ENCODE measurements at places on chromosomes 4 and X. TPM values are rescaled to one million over a fixed set of nuclear protein-coding genes. Genes with fewer than 3 reads are reported as not detected.

GRCh38 chr4:40826821-40827220 is 77.1 kb downstream of the NSUN7 start:
- DNase-seq = no peak

DNA sequence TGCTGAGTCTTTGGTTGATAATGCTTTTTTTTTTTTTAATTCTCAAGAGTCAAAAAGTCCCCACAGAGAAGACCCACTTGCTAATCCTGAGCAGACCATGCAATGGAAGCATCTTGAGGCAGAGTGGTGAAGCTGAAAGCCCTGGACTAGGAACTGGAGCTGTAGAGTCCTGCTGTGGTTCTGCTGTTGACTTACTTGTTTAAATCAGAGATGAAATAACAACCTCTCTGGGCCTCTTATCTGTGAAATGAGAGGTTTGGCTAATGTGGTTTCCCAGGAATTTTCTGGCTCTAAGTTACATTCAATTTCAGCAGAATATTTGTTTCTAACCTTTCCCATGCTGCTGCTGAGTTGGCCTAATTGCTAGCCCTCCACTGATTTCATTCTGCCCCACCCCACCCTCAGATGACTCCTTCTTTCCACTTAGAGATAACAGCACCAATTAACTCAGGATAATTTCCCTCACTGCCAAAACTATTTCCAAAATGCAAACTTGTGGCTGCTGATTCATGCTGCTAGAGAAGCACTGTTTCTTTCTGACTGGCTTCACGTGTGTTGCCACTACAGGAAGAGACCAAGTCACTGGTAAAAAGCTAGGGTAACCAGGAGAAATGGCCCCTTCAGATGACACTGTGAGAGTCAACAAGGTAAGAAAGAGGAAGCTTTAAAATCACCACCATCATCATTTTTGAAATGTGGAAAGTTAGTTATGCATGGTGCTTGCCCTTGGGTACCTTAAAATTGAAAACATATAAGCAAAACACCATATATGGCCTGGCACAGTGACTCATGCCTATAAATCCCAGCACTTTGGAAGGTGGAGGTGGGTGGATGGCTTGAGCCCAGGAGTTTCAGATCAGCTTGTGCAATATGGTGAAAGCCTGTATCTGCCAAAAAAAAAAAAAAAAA is 326.4 kb downstream of the DCHS2 start:
- DNase-seq = no peak

DNA sequence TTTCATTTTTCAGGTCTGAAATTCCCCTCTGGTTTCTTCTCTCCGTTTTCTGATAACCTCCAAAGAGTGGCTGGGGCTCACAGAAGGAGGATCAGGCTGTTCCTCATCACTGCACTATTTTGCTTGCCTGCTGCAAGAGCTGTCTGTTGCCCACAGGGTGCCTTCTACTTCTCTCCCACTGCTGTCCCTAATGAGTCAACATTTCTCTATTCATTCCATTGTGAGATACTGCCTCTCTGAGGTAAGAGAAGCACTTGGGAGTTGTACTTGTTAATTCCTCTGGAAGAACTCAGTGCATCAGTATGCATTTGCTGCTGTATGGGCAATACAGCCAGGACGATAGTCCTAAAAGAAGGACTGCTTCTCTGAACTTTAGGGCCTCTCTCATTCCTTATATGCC is 34.8 kb downstream of the CT47B1 start:
- no peak for DNase-seq

DNA sequence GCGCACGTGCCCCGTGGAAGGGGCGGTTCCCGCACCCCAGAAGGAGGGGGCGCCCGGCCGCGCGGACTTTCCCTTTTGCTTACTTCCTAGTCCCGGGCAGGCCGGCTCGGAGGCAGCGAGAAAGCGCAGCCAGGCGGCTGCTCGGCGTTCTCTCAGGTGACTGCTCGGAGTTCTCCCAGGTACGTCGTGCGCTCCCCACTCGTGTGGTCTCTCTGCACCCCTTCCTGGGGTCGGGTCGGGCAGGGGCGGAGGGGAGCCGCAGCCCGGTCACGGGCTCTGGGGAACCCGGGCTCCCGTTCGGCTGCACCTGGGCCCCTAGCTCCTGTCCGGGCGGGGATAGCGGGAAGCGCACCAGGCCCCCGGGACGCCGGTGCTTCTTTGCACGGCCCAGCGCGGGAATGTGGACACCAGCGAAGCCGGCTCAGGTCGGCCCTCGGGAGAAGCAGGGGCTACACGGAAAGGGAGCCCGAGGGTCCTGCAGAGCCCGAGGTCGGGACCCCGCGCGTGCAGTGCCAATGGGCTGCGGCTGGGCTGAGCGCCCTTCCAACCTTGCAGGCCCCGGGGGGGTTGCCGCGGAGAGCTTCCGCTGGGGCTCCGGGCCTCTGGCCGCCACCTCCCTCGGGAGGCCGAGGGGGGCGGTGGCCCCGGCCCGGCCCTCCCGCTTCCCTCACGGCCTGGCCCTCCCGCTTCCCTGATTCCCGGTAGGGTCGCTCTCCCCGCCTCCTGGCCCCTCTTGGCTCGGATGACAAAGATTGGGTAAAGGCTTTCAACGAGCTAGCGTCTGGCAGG is at the start of gene TLR2:
Gene TLR2, plus strand, starts transcription at position 99 of the 789 bp plus-strand sequence. CDS start 18,628 bp downstream, outside the sequence.
- peak; percentile 89 for DNase-seq

DNA sequence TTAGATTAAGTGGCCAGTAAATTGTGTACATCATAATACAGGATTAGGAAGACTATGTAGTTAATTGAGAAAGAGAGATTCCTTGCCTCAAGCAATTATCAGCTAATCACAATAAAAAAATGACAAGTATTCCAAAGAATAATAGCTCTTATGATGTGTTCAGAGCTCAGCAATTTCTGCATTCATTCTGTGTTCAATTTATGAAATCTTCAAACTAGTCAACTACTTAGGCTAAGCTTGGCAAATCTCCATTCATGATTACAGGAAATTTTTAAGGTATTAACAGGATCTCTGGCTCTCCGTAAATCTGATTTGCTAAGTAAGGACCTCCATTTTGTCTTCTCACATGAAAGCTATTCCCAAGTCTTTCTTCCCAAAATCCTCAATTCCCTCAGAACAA is 256.9 kb upstream of the TEX13A start:
- DNase-seq = no peak

- DNase-seq = peak; percentile 62
Observed at GRCh38 chr4:99447079-99447478, 11.9 kb upstream of the ADH7 start.

GRCh38 chrX:22351966-22352365 is 79.3 kb downstream of the CBLL2 start:
- DNase-seq = no peak

DNA sequence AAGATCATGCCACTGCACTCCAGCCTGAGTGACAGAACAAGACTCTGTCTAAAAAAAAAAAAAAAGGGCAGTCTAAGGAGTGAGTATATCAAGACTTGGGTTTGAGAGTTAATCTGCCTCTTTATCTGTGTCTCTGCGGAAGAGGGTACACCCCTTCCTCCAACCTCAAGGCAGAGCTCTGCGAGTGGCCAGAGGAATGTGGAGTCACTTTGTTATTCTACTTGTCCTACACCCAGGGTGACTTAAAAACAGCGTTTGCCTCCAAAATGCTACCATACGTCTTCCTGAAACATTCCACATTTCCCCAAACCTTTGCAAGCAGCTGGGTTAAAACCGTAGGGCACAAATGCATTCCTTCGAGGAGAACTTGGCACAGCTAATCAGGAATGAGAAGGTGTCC is 199.9 kb downstream of the SHOX start:
- no peak for DNase-seq

GRCh38 chr4:130368668-130369067 is 1272.7 kb downstream of the C4orf33 start:
- no peak for DNase-seq

DNA sequence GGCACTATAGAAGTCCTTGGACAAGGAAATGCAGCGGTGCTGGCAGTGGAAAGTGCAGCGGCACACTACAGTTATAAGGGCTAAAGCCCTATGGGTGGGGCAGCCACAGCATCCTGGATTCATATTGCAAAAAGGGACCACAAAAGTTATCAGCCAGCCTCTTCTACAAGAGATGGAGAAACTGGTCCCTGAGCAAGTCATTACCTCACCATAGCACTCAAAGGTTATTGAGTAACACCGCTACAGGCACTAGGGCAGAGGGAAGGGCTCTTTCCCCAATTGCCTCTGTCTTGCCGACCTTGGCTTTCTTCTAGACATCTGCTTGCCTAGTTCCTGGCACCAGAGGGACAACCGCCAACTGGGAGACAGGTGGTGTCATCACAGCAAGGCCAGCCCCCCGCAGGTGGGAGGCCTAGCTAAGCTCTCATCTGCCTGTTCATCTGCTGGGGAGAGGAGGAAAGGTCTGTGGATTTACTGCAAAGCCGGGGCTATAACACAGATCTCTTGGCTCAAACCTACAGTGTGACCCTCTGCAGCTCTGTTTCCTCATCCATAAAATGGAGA is 600.0 kb downstream of the BCOR start:
- DNase-seq = peak; percentile 54

GRCh38 chr4:6847178-6847577 is 62.4 kb upstream of the TBC1D14 start:
- no peak for DNase-seq

GRCh38 chrX:154484255-154485149 is 1.9 kb downstream of the UBL4A start:
- no peak for DNase-seq

GRCh38 chr4:122552898-122553297 is 68.0 kb downstream of the IL21 start:
- DNase-seq = no peak

CXCL6 gene
- total RNA-seq = 1.2 TPM

SLC34A2 gene
- 4.5 TPM for total RNA-seq

PNMA5 gene
- 0.09 TPM for total RNA-seq

AR gene
- total RNA-seq = 1.5 TPM

TMEM128 gene
- total RNA-seq = 26.0 TPM

TNIP3 gene
- 0.18 TPM for total RNA-seq

Data from endodermal cell (in vitro differentiated cells).